NAMALWA (cell line): ENCODE measurements at places on chromosomes 12 and 14.

- no peak for DNase-seq
These were observed 307.0 kb downstream of the GLT1D1 start for GRCh38 chr12:129160282-129160681.

GRCh38 chr12:24798335-24798734 is 150.6 kb downstream of the BCAT1 start:
- DNase-seq: peak; percentile 81

DNA sequence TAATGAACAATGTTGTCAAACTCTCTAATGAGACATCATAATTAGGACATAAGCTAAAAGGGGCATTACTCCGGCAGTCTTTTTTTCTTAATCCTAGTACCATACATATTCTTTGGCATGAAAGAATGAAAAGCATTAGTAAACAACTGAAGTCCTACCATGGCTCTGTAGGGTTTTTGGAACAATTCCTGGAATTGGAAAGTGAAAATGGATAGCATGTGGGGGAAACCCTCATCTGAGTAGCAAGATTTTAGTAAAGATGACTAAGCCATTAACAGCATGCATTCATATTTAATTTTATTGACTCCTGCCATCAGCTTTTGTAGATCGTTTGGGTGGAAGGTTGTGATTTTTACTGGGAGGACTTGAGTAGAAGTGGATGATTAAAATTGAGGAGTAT is 216.2 kb upstream of the PDZRN4 start:
- no peak for DNase-seq

GRCh38 chr12:79935624-79936345 is 888 bp upstream of the PPP1R12A start:
- DNase-seq: no peak

DNA sequence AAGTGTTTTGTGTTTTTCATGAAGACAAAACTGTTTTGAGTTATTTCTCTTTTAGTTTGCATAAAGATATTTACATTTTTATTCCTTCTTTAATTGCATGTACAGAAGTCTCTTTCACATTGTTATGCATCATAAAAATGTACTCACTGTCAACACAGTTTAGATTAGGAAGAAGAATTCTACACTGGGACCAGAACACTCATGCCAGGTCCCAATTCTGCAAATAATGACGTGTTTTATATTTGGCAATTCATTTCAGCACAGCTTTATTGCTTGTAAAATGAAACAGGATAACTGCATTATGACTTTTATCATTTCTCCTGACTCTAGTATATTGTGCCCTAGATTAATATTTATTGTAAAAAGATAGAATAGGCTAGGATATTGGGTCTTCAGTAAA is 369.2 kb downstream of the NAV3 start:
- no peak for DNase-seq

GRCh38 chr12:7346551-7347225 is 42.8 kb downstream of the ACSM4 start:
- DNase-seq: no peak

DNA sequence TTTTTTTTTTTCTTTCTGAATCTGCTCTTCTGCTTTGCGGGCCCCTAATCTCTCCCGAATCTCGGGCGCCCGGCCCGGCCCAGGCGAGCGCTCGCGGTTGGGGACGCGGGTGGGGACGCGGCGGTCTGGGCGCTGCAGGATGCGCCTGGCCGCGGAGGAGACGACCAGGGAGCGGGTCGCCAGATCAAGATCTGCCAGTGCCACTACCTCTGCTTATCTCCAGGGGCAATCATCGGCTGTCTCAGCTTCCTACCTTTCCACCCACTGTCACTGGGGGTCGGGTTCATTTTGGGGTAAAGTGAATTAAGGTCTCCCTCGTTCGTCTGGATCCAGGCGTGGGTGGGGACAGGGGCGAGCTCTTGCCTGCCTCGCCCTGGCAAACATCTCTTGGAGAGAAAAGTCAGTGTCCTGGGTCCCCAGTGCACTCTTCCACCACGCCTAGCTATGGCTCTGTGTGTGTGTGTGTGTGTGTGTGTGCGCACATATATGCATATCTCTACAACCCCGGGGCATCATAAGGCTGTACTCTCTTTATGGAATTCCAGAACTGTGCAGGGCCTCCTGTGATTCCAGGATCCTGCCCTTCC is 422.3 kb downstream of the VRK1 start:
- no peak for DNase-seq

GRCh38 chr12:53344487-53344823 is 8.3 kb upstream of the SP7 start:
- DNase-seq: no peak

GRCh38 chr12:131867471-131867870 is 27.0 kb upstream of the ULK1 start:
- no peak for DNase-seq

DNA sequence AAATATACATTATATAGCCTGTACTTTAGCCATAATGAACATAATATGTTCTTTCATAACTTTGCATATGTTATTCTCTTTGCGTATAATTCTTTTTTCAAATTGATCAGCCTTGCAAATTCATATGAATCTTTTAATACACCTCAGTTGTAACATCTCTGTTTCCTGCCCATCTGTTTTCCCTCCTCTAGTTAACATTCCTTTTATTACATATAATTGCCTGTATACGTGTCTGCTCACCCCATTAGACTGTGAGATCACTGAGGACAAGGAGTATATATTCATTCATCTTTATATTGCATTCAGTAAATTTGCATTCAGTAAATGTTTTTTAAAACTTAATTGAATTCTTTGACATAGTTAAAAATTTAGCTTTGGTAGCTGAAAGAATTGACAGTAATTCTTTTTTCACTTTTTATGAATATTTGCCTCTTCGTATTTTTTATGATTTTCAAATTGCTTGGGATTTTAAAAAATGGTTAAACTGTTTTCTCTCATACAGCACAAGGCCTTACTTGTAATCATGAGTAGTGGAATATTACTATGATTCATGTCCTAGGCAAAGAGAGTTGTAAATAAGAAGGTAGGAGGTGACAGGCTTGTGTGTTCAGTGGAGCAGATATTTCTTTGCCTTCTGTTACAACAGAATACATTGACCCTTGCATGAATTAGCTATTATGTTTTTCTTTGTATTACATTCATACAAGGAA is 32.8 kb upstream of the KLHL42 start:
- no peak for DNase-seq

DNA sequence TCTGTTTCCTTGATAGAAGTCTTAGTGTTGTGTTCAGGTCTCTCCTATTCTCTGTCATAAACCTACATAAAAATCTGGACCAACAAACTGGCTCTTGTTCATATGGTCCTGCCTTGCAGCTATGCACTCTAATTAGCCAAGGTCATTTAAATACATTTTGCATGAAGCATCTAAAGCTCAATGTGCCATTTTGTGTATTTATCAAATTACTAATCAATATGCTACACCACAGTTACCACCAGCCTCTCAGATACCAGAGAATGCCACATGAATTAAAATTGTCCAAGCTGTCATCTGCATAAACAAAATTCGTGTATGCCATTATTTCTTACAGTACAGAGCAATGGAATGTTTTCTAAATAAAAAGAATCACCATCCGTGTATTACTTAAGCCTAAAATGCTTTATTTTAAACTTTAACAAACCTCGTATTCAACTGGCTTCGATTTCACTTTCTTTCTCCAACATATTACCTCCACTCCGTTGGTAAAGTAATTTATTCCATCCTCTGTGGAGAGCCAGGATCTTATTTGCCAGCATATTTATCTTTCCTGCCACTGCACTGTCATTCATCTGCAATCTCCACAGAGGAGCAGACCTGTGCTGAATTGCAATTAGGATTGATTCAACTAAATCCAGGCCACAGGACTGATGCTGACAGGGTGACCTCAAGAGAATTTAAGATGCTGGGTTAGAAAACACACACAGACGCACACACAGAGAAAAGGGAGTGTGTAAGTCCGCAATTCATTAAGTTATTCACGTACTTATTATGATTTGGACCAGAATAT is 284.1 kb upstream of the FOXG1 start:
- DNase-seq: no peak

- DNase-seq: no peak
These were observed 9.7 kb upstream of the IFI27 start for GRCh38 chr14:94100847-94101246.

DNA sequence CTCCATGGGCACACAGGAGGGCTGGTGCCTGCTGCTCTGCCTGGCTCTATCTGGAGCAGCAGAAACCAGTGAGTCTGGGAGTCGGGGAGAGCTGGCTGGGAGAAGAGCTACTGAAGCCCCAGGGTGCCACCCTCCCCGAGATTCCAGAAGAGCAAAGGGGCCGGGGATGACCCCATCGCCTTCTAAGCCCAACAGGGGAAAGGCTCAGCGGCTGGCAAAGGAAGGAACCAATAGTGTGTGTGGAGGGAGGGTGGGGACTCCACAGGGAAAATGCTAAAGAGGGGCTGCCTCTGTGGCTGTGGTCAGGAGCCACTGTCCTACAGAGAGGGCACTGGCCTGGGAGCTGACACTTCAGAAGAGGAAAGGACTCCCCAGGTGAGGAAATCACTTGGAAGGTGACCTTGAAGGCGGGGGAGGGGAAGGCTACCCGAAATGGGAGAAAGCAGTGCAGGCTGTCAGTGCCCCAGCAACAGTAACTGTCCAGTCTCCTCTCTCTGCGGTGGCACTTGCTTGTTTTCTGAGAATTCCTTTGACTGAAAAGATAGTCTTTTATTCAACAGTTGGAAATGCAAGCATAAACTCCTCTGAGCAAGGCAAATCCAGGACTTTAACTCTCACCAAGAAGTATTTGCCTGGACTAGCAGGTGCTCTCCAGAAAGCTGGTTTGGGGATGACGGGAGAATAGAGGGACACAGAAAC is 552 bp downstream of the TAPBPL start:
- no peak for DNase-seq

DNA sequence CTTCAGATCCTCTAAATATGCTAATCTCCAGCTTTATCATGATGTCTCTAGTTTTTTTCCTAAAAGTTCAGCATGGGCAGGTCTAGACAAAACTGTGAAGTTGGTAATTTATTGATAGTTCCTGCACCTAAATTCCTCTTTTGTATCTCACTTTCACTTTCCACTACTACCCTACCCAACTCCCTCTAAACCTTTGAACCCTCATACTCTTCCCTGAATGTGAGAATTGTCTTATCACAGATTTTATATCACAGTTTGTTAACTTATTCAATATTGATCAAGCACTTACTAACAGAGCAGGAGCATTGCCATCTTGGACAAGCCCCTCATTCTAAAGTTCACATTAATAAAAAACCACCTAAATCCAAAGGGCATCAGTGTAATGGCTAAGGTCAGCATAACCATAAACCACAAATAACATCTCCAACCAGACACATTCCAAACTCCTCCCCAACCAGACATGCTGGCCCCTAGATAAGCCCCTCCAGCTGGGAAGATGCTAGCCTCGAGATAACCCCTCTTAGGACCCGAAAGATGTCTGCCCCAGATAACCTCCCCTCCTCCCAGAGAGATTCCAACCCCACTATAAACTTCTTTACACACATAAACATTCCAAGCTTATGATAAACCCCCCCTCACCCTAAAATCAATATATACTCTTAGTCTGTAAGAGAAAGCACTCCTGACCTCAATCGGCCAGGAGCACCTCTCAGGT is 78.7 kb downstream of the FSCB start:
- DNase-seq: no peak

DNA sequence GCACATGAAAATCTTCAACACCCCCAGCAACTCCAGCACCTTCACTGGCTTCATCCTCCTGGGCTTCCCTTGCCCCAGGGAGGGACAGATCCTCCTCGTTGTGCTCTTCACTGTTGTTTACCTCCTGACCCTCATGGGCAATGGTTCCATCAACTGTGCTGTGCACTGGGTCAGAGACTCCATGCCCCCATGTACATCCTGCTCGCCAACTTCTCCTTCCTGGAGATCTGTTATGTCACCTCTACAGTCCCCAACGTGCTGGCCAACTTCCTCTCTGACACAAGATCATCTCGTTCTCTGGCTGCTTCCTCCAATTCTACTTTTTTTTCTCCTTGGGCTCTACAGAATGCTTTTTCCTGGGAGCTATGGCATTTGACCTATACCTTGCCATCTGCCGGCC is 11.5 kb upstream of the OR11G2 start:
- no peak for DNase-seq

- no peak for DNase-seq
These were observed 3.0 kb downstream of the B4GALNT1 start for GRCh38 chr12:57629897-57630471.

GRCh38 chr14:57413849-57414248 is 23.5 kb downstream of the NAA30 start:
- DNase-seq: no peak

GRCh38 chr12:109446869-109447268 is 30.2 kb downstream of the KCTD10 start:
- no peak for DNase-seq

GRCh38 chr14:69010648-69011047 is 31.5 kb upstream of the ACTN1 start:
- DNase-seq: no peak

GRCh38 chr14:93051600-93052546 is 63.9 kb downstream of the ITPK1 start:
- no peak for DNase-seq

DNA sequence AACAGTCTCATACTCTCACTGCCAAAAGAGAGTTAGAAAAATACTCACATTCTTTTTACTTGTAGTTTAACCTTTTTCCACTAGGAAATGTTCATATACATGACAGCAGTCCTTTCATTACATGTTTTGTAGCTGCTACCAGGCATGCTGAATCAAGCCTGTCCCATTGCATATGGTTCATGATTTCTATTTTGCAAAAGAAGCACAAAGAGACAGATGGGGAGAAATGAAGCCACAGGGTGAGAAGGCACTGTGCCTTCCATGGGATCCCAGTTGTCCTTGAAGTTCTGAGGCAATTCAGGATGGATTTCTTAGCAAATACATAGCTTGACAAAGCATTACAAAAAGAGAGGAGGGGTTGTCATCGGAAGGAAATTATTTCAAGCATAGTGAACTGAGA is 89.5 kb downstream of the SMOC1 start:
- no peak for DNase-seq

DNA sequence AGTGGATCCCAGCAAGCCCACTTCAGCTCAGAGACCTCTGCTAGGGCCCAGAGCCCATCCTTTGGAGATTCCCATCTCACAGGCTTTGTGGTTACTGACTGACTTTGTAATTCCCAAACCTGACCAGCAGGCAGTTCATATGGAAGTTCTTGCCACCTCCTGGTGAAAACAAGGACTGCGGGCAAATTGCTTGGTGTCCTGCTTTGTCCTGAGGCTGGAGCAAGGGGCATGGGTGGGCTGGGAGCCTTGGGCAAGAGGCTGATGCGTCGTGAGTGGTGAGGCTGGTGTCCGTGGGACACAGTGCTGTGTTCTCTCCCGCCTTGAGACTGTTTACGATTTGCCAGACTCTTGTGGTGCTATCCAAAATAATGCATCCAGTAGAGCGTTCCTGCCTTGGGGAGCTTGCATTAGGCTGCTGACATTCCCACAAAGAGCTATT is 91.0 kb downstream of the LRRC74A start:
- DNase-seq: peak; percentile 40

- DNase-seq: no peak
These were observed 82.9 kb downstream of the PAPOLA start for GRCh38 chr14:96584907-96585671.

DNA sequence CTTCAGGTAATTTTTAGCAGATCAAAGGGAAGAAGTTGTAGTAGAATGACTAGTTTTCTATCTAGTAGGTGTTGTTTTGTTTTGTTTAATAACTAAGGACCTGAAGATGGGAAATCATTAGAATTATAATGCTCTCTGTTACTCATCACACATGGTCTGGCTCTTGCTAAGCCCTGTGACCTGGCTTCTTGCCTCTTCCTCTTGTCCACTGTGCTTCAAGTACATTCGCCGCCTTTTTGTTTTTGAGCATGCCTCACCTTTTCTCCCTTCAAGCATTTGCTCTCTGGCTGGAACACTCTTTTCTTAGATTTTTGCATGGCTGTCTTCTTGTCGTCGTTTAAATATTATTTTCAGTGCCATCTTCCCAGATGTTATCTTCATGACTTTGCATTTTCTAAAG is 47.7 kb downstream of the DAAM1 start:
- DNase-seq: no peak
